ENCODE measurements at places on chromosomes 1 and 21.

- DNase-seq: no peak
Observed at GRCh38 chr1:187626056-187626455, 797.3 kb downstream of the PLA2G4A start.

DNA sequence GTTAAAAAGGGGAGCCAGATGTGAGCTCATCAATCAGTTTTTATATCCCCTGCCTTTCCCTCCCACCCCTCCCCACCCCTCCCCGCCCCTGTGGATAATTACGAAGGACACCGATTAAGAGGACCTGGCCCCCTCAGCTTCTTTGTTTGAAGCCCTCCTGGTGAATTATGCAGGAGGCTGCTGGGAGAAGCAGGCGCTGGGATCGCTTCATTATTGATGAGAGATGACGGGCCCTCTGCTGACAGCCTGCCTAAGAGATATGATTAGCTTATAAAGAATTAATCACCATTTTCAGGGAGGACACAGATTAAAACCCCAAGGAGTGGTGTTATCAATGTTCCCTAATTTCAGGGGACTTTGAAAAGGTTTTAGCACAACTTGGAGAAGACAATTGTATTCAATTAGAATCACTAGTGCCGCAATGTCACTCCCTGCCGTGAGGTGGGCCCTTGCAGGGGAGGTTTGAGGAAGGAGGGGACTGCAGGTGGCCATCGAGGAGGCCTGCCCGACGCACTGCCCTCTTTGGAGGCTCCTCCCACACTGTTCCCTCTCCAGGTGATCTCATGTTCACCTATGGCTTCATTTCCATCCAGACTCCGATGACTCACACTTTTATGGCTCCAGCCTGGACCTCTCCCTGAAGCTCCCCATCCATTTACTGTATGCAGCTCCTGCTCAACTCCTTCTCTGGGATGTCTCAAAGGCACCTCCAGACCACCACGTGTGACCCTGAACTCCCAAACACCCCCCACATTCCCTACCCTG is 67.0 kb upstream of the KLHDC7A start:
- DNase-seq: no peak

GRCh38 chr1:212221801-212222200 is 63.4 kb upstream of the PPP2R5A start:
- DNase-seq: no peak

- no peak for DNase-seq
Observed at GRCh38 chr1:59025201-59025600, 241.4 kb upstream of the JUN start.

- no peak for DNase-seq
Observed at GRCh38 chr1:201399352-201400126, 415 bp upstream of the LAD1 start.

DNA sequence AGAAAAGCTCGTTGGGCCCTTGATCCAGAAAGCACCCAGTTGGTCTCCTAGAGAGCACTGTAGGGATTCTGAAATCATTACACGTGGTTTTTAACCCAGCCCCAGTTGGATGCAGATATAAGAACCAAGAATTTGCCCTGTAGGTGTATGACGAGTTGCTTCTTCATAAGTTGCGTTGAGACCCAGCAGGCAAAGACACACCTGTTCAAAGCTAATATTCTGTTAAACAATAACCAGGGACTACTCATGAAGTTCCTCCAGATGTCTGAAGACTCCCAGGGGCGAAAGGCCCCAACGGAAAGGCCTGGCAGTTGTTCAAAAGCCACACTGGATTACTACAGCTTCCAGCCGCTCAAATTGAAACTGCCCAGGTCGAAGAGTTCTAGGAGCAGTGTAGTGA is 88.6 kb upstream of the HNRNPU start:
- no peak for DNase-seq

DNA sequence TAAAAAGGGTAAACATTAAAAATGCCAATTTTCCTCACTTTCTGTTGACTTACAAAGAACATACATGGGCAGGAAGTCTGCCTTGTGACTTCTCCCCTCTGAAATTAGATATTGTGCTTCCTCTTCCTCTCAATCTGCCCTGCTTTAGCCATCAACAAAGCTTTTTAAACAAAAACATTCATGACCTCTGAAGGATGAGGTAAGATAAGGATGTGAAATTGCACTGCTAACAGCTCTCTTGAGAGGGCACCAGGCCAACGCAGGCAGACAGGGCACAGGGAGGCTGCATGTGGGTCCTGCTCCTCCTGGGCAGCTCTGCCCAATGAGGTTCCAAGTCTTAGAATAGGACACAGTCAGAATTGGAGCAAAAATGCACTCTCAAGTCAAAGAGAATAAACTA is 62.1 kb downstream of the DEGS1 start:
- DNase-seq: no peak

GRCh38 chr1:104466068-104466467 is 716.4 kb downstream of the AMY1C start:
- DNase-seq: no peak

- DNase-seq: no peak
Observed at GRCh38 chr1:204563307-204563706, 47.1 kb downstream of the MDM4 start.

GRCh38 chr1:182149411-182149965 is 88.0 kb upstream of the ZNF648 start:
- no peak for DNase-seq

- DNase-seq: no peak
Observed at GRCh38 chr1:76763738-76764137, 103.5 kb upstream of the ST6GALNAC5 start.

GRCh38 chr1:243320224-243320623 is 64.4 kb downstream of the SDCCAG8 start:
- DNase-seq: no peak

DNA sequence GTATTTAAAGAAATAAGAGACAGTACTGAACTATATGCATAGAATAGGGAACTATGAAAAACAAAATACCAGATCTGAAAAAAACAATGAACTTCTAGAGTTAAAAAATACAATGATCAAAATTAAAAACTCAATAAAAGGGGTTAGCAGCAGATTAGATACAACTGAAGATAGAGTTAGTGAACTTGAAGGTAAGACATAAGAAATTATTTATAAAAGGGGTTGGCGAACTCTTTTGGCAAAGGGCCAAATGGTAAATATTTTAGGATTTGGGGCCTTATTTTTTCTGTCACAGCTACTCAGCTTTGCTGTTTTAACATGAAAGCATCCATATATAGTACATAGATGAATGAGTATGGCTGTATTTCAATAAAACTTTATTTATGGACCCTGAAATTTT is 111.4 kb downstream of the ST3GAL3 start:
- DNase-seq: no peak

- no peak for DNase-seq
Observed at GRCh38 chr1:213381572-213382084, 330.6 kb downstream of the RPS6KC1 start.

- DNase-seq: no peak
Observed at GRCh38 chr1:231872461-231872910, 245.9 kb downstream of the DISC1 start.

GRCh38 chr1:50735443-50735842 is 224.6 kb downstream of the FAF1 start:
- no peak for DNase-seq

- no peak for DNase-seq
Observed at GRCh38 chr1:176517484-176517883, 54.5 kb downstream of the PAPPA2 start.

- no peak for DNase-seq
Observed at GRCh38 chr1:26259578-26259977, 20.3 kb upstream of the SH3BGRL3 start.

DNA sequence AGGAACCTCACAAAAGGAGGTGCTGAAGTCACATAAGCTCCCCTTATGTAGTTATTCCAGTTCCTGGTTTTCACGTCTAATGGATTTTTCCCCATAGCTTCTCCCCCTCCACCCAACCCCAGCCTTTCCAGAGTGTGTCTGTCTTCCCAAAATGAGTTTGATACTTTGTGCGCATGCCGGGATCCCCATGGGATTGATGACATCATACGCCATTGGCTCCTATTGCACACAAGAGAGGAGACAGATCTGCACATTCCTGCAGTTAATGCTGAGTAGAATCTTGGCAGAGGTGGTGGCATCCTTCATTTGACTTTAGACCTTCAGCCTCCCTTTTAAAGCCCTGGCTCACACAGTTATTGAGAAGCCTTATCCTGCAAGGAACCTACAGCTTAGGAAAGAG is 71.4 kb downstream of the DDR2 start:
- no peak for DNase-seq

DNA sequence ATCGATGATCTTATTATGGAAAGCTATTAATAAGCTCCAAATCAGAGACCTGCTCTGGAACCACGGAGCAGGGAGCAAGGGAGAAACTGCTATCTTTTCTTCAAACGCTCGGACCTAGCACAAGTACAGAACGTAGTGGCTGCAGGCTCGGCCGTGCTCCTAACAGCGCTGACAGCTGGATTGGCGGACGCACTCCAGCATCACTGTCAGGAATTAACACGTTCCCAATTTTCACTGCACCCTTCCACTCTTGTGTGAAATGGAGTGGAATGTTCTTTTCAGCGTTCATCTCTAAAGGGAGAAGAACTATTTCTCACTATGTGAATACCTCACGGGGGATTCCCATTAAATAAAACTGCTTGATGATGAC is 106.9 kb downstream of the ZNF281 start:
- DNase-seq: no peak

GRCh38 chr1:207873055-207873890 is 37.7 kb downstream of the CD34 start:
- peak; percentile 75 for DNase-seq

- DNase-seq: no peak
Observed at GRCh38 chr1:30903343-30904034, 5.1 kb downstream of the SDC3 start.

- no peak for DNase-seq
Observed at GRCh38 chr1:118147522-118147921, 37.5 kb downstream of the SPAG17 start.

- no peak for DNase-seq
Observed at GRCh38 chr1:4150262-4150661, 250.2 kb upstream of the C1orf174 start.

GRCh38 chr1:71850515-71850914 is 431.8 kb downstream of the NEGR1 start:
- no peak for DNase-seq

DNA sequence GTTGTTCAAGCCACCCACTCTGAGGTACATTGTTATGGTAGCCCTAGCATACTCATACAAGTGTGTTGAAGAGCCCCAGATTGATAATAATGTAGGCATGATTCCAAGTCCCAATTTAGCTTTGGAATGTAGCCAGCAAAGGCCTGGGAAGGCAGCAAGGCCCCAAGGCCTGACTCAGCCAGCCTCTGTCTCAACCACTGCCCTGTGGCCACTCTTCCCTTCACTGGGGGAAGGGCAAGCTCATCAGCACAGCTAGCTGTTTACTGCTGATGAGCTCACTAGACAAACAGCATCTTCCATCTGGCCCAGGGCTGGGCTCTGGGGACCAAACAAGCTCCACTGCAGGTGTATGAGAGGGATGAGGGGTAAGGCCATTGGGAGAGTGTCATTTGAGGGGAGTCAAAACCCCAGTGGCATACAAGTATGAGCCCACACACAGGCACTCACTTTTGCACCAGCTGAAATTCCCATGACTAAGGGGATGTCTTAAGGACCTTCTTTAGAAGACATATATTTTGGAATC is 2.2 kb upstream of the IRF6 start:
- peak; percentile 14 for DNase-seq

DNA sequence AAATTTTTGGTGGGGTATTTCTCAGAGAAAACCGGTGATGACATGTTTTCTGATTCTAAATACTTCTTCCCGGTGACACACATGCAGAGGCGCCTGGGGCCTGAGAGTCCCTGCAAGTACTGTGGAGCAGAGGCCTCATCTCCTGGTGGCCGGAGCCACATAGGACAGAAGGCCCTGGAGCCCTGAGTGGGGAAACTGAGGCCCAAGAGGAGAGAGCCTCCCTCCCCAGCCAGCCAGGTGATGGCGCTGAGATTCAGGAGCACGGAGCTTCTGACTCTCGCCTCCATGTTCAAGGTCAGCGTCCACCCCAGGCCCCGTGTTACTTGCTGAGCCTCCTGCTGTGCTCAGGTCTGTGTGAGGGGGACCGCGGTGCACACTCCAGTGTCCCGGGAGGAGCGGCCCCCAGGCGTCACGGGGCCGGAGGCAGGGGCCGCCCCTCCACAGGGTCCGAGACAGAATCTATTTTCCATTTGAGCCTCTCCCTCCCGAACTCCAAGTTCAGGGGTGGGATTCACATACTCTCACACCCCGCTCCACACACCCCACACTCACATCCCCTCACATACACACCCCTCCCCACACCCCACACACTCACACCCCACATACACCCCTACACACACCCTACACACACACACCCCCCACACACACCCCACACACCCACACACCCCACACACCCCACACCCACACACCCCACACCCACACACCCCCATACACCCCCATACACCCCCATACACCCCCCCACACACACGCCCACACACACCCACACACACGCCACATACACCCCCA is 43.8 kb downstream of the SLX9 start:
- no peak for DNase-seq

DNA sequence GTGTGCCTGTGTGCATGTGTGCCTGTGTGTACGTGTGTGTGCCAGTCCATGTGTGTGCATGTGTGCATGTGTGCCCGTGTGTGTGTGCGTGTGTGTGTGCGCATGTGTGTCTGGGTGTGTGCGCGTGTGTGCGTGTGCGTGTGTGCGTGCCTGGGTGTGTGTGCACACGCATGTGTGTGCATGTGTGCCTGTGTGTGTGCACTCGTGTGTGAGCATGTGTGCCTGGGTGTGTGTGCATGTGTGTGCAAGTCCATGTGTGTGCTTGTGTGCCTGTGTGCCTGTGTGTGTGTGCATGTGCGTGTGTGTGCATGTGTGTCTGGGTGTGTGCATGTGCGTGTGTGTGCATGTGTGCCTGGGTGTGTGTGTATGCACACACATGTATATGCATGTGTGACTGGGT is 28.7 kb upstream of the COL6A2 start:
- peak; percentile 45 for DNase-seq

DNA sequence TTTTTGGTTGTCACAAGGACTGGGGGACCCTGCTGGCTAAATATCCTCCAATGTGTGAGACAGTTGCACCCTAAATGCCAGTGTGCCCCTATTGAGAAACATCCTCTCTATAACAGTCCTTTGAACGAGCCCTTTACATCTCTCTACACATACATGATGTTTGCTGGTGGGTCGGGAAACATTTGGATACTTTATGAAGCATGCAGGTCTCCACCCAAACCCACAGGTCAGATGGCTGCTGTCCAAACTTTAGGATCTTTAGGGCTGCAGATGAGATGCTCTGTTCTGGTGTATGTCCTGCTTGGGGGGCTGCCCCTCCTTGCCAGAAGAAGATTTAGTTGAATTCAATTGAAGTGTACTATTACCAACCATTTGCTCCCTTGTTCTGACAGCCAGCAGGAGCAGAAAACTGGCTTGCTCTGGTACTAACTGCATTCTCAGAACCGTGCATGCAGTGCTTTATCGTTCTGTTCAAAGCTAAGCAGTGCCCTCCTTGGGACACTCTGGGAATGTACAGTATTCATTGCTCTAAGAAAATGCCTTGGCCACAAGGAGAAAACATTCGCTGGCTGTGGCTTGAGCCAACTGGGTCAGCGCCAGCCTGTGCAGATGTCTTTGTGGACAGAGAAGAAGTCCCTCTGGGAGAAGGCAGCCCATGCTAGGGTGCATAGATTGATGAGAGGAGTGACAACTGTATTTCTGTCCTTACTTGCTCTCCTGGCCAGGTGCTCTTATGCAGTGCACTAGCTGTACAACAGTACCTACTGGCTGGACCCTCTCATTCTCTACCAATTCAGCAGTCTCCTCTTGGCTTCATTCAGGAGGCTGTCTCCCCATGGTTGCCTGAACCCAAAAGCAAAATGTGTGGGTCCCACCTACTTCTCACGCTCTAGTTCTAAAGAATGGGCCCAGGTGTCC is 61.4 kb upstream of the DIRAS3 start:
- no peak for DNase-seq

GRCh38 chr1:212554401-212554800 is 54.2 kb upstream of the ATF3 start:
- DNase-seq: no peak

GRCh38 chr1:46102769-46103476 is 29.5 kb downstream of the PIK3R3 start:
- no peak for DNase-seq

Measured in coronary artery (tissue), 2 donors.